ENCODE measurements at places on chromosomes 3 and 15.
A peak's percentile ranks its signal among the peaks of the same experiment; 100 is the strongest.

GRCh38 chr3:148748283-148748682, 50.6 kb downstream of the AGTR1 start:
- DNase-seq, result no peak

DNA sequence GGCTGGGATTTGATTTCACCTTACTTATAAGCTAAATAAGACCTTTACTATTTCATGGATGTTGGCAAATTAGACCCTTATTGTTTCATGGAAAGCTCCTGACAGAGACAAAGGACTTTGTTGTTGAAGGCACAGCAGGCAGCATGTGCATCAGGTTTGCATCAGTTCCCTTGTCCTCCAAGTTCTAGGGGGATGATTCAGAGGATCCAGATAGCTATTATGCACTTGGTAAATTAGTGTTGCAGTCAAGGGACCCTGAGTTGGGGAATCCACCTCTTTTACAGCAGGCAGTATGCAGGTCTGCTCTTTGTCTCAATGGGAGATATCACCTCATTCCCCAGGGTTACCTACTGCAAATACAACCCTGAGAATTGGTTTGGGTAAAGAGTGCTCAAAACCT, 131.4 kb upstream of the IGSF10 start:
- no peak for DNase-seq

GRCh38 chr3:139937674-139938279, 2.8 kb downstream of the CLSTN2 start:
- peak; percentile 19 for DNase-seq

DNA sequence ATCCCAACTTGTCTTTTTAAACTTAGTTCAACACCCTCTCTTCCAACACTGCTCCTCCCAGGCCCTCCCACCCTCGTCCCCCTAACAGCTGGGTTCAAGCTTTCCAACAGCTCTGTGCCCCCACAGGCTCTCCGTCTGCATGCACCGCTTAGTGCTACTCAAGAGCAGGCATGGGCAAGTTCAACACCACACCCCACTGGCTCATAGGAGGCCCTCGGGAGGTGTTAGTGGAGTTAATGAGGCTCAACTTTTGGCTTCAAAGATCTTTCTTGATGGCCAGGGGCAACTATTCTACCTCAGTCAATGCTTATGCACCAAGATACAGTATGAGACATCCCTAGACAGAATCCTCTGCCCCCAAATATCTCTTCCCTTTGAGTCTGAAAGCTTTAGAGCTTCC, 114.4 kb downstream of the ANP32A start:
- DNase-seq, result no peak

GRCh38 chr3:31227131-31227562, 305.6 kb upstream of the STT3B start:
- DNase-seq, result no peak

DNA sequence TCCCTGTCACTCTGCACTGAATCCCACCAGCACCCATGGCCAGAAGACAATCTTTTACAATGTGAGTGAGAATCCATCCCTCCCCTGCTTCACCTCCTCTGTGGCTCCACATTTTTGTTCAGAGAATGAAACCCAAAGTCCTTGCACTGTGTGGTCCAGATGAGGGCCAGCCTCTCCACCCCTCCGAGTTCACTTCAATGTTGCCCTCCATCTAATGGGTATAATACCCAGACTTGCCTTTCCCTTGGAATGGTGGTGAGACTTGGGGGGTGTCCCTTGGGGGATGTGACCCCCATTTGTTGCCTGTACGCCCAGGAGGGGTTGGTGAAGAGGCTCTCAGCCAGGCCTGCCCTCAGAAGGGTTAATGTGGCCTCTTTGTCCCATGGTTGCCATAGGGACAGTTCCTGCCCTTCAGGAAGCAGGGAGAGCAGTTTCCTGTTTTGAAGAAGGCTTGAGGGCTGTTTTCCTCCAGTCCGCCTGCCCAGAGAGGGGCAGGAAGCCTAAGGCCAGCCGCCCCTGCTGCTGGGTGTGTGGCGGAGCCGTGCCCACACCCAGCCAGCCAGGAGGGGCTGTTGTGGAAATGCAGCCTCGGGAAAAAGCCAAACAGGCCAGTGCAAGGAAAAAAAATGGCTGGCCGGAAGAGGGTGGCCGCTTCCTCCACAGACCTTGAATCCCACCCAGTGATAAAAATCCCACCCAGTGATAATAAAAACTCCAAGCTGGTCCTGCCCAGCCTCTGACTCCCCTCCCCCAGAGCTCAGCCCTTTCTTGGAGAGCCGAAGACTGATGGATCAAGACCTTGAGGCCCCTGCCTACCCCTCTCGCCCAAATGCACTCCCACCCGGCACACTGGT, 14.6 kb upstream of the FGD5 start:
- DNase-seq, result no peak

GRCh38 chr15:38035701-38036100, 101.3 kb downstream of the TMCO5A start:
- no peak for DNase-seq

DNA sequence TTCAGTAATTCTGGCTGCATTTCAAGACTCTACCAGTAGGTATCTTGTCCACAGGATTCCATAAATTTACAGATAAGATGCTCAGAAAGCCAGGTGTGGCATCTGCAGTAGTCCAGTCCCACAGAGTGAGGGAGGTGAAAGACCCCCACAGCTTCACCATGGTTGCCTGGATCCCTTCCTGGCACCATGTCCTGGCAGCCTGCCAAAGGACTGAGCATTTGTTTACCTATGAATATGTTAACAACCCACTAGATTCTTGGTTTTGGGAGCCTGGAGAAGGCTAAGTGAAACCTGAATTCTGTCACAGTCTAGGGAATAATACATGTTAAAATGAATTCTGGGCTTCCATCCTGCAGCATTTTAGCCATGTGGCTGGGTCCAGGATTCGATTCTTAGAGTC, 14.9 kb downstream of the CHST2 start:
- DNase-seq, result no peak

GRCh38 chr3:157170861-157171260, 10.9 kb upstream of the CCNL1 start:
- DNase-seq, result no peak

DNA sequence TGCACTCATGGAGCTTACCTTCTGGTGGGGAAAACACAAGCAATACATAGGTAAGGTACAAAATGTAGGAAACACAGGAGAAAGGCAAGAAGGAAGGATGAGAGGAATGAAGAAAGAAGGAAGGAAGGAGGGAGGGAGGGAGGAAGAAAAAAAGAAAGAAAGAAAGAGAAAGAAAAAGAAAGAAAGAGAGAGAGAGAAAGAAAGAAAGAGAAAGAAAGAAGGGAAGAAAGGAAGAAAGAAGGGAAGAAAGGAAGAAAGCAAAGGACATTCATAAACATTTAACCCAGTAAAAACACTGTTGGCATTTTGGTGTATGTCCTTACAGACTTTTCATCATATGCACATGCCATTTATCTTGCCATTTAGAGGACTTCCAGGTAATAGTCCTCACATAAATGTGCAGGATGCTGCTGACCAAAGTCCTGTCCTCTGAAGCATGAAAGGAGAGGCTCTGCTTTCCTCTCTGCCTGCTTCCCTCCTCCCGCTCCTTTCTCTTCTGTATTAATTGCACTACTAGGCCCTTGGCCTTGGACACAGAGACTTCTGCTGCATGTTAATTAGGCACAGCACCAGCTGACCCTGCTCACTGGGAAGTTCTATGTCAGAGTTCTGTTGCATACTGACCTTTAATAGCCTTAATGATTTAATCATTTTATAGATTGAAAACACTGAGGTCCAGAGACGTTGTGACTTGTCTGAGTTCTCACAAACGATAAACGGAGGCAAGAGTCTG, 29.7 kb upstream of the NDUFB4 start:
- DNase-seq, result no peak

DNA sequence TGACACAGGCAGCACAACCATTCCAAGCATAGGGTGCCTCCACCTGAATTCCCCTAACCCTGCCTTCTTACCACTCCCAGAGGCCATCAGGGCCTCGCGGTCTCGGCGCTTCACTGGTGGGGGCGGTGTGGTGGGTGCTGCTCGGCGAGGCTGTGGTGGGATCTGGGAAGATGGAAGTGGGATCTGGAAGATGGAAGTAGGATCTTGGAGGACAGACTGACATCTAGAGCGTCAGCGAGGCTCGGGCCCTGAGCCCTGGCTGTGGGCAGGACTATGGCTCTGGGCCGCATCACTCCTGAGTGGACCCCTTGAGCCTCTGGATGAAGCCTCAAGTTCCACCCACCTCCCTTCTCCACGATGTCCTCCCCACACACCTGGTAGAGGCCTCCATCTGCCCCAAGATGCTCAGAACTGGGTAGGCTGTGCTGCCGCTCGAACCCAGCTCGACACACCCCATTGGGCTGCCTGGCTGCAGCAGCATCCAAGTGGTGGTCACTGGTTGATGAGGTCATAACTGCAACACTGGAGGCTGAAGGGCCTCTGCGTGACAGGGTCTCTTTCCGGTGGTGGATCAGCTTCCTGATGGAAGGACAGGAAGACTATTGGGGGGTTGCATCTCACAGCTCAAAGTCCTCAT, 3.6 kb downstream of the NCKIPSD start:
- no peak for DNase-seq

DNA sequence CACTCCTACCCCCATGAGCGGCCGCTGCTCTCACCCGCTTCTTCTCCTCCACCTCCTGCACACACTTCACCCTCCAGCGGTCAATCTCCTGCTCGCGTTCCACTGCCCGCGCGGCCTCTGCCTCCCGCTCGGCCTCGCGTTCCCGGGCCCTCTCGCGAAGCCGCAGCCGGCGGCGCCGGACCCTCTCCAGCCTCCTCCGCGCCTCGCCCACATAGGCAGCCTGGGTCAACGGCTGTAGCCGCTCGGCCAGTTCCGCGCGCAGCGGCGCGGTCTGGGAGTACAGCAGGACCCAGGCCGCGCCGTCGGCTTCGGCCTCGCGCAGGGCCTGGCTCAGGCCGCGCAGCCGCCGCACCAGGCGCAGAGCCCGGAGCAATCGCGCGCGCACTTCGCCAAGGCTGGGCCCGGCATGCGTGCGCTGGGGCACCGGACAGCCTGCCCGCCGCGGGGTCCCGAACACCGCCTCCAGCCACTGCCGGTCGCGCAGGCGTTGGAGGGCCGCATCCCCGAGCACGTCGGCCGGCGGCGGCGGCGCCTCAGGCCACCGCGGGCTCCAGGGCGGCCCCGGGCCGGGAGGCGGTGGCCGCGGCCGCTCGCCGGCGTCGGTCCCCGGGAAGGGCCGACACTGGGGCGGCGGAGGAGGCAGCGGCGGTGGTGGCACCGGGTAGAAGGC, 595 bp downstream of the PDCD7 start:
- no peak for DNase-seq

DNA sequence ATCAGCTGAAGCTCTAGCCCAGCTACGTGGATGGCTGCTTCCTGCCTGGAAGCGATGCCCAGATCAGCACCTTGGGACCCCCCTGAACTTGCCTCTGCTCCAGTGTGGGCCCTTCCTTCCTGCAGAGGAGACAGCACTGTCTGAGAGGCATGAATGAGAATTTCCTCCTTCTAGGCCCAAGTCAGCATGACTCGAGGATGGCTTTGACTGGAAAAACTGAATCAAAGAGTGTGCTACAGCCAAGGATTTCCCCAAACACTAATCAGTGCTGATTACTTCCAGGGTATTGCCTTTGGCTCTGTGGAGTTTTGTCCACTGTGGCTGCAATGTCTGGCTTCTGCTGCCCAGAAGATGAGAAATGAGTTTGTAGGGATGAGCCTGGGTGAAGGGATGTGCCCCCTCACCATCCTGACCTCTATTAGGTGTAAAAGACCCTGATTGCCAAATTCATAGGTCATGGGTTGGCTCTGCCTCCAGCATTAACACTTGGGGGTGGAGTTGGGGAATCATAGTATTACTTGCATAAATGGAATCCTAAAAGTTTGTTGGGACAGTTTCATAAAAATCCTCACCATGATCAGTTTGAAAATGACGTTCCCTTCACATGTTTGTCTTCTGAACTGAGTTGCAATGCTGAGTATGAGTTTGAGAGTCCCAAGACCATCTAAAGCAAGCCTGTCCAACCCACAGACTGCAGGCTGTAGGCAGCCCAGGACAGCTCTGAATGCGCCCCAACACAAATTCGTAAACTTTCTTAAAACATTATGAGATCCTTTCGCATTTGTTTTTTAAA, 36.7 kb downstream of the FLNB start:
- no peak for DNase-seq

DNA sequence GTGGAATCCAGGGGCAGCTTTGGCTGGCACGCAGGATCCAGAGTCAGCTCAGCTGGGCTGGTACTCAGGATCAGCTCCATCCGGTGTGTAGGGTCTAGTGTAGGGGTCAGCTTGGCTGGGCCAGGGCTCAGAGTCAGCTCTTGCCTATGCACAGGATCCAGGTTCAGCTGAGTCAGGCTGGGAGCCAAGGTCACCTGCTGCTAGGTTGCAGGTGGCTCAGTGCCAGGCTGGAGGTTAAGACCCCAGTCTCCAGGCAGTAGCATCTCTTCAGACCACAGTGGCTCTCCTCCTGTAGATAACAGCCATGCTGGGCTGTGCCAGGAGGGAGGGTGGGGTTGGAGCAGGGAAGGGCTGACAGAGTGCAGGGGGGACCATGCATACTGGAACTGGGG, 1.8 kb downstream of the HYAL3 start:
- no peak for DNase-seq

GRCh38 chr3:194713299-194714136, 27.8 kb downstream of the FAM43A start:
- no peak for DNase-seq

DNA sequence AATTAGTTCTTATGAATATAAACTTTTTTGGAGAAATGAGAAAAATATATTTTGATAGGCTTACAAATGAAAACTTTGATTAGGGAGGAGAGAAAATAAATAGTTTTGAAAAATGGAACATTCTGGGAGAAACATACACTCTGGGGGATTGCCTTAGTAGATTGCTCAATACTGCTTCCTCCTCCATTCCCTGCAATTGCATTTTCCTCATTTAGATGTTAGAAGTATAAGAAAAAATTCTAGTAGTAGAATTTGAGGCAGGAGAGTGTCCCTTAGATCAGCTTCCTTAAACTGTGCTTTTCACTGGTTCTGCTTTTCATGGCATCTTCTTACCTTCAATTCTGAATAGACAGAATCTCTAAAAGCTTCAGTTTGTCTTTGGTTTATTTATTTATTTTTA, 46.2 kb upstream of the CTDSPL2 start:
- no peak for DNase-seq

DNA sequence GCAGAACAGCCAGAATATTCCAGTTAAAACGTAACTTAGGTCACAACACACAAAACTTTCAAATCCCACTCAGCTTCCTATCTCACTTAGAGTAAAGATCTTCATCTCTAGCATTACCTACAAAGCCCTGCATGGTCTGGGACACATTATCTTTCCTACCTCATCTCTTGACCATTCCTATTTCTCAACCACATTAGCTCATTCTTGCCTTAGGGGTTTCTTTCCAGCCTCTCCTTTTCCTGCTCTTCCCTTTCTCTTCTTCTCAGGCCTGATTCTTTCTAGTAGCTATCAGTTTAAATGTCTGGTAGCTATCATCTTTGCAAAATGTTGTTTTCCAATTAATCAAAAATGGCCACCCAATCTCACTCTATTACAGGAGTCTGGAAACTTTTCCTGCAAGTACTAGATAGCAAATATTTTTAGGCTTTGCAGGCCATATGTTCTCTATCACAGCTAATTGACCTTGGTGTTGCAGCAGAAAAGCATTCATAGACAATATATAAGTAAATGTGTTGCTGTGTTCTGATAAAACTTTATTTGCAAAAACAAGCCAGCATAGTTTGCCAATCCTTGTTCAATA, 15.1 kb upstream of the CBLB start:
- DNase-seq, result no peak

- DNase-seq, result no peak
These were observed 48.6 kb upstream of the FLNB start for GRCh38 chr3:57959423-57960173.

Data from HCT116 (cell line).